NCI-H2107 (cell line): ENCODE measurements at places on chromosomes 5 and 9.

- DNase-seq = no peak
Observed at GRCh38 chr5:14041528-14042192, 97.2 kb upstream of the DNAH5 start.

- DNase-seq = no peak
Observed at GRCh38 chr5:90909101-90909503, 350.5 kb downstream of the ADGRV1 start.

DNA sequence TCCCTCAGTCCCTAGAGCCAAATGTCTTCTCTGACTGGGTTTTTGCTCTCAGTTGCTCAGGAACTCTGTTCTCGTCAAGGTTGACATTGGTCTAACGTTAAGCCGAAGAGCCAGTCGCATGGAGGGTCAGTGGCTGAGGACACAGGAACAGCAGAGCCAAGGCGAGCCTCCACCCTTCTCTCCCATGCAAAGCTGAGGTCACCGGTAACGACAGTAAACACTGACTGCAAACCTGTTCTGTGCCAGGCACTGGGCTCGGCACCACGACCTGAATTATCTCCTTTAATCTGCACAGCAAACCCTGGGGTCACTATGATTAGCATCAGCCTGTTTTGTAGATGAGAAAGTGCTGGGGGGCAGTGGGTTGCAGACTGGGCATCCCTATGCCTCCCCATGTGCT lies 171.0 kb downstream of the COL23A1 start:
- DNase-seq = no peak

GRCh38 chr5:4230786-4231641 lies 635.4 kb downstream of the IRX1 start:
- DNase-seq = no peak

DNA sequence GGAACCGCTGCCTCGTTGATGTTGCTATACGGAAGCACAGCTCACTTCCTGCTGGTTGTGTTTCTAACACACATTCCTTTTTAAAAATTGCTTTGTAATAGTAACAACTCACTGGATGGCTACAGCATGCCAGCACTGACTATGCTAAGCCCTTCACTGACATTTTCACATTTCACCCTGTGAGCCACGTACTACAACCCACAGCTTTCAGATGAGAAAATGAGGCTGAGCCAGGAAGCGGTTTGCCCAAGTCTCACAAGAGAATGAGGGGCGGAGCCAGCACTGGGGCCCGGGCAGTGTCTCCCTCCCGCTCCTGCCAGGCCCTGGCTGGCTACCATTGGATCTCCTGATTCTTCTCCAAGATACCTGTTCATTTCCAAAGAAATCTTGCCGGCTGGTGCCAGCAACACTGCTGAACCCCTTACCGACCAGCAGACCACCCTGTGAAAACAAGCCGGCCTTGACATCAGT lies 38.3 kb downstream of the FAM78A start:
- peak; percentile 30 for DNase-seq

DNA sequence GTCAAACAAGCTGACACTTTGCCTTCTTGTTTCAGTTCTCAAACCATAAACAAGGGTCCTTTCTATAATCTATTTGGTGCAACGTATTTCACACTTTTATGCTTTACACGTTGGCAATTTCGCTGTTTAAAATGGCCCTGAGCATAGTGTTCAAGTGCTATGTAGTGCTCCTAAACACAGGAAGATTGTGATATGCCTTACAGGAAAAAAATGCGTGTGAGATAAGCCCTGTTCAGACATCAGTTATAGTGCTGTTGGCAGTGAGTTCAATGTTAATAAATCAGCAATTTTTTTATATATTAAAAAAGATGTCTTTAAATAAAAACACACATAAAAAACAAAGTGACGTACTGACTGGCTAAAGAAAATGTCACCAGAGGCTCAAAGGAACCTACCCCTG lies 23.9 kb downstream of the CLINT1 start:
- no peak for DNase-seq

DNA sequence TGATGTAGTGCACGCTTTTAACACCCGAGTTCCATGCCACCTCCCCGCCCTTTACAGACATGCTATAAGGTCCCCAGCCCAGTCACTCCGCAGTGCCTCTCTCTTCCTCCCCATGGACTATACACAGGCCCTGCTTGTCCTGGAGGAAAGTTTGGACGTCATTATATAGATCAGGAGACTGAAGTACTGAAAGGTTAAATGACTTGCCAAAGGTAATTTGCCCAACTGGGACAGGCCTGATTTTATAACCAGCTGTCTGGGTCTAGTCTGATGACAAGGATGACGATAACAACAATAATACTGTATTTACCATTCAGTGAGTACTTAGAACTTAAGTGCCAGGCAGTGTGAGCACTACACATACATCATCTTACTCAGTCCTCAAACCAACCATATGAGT lies 33.1 kb downstream of the LVRN start:
- no peak for DNase-seq

GRCh38 chr5:172672681-172673080 lies 31.6 kb downstream of the NEURL1B start:
- no peak for DNase-seq

DNA sequence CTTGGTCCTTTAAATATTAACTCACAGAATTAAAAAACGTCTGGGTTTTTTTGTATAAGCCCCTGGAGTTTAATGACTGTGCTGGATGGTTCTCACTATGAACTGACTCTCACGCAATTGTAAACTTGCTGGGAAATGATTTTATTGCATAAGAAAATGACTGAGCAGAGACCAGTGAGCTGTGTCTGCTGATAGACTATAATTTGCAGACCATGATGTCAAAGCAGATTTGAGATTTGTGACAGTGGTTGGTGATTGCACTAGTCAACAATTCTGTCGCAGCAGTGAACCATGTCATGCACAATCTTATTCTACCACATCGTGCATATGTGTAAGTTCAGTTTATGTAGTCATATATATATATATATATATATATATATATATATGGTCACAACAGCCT lies 85.7 kb upstream of the C9orf72 start:
- no peak for DNase-seq

- no peak for DNase-seq
Observed at GRCh38 chr9:68547417-68547816, 6.7 kb upstream of the TMEM252 start.

DNA sequence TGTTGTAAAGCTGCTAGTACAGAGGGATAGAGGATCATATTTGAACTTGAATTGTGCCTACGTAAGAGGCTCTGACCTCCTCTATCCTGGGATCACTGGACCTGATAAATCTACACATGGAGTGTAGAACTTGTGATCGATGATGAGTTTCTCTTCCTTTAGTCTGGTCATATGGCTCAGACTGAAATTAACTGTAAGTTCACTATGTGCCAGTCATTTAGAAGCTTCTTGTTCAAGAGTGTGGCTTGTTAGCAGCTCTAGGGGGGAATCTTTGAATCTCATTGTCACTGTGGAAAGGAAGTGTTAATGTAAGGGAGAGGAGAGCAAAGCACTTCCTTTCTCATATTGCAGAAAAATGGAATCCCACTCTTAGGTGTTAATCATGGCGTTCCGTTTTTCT lies 12.1 kb downstream of the ZBTB34 start:
- DNase-seq = no peak

- no peak for DNase-seq
Observed at GRCh38 chr5:25224316-25224982, 579.7 kb upstream of the CDH10 start.

GRCh38 chr5:91420879-91421278 lies 37.8 kb upstream of the ARRDC3 start:
- DNase-seq = no peak

- no peak for DNase-seq
Observed at GRCh38 chr9:116316246-116316645, 162.7 kb downstream of the PAPPA start.

- DNase-seq = no peak
Observed at GRCh38 chr9:81289622-81290021, 399.7 kb downstream of the TLE1 start.

- no peak for DNase-seq
Observed at GRCh38 chr9:13648676-13649075, 369.2 kb upstream of the MPDZ start.

- no peak for DNase-seq
Observed at GRCh38 chr9:90840696-90841095, 39.1 kb downstream of the SYK start.

- no peak for DNase-seq
Observed at GRCh38 chr5:4905674-4906520, 234.2 kb upstream of the ADAMTS16 start.

- DNase-seq = peak; percentile 48
Observed at GRCh38 chr9:34430843-34431437, 27.4 kb downstream of the FAM219A start.

GRCh38 chr5:164742025-164742424 lies 1236.6 kb downstream of the MAT2B start:
- no peak for DNase-seq

GRCh38 chr9:68970151-68970550 lies 43.8 kb downstream of the PRKACG start:
- no peak for DNase-seq

DNA sequence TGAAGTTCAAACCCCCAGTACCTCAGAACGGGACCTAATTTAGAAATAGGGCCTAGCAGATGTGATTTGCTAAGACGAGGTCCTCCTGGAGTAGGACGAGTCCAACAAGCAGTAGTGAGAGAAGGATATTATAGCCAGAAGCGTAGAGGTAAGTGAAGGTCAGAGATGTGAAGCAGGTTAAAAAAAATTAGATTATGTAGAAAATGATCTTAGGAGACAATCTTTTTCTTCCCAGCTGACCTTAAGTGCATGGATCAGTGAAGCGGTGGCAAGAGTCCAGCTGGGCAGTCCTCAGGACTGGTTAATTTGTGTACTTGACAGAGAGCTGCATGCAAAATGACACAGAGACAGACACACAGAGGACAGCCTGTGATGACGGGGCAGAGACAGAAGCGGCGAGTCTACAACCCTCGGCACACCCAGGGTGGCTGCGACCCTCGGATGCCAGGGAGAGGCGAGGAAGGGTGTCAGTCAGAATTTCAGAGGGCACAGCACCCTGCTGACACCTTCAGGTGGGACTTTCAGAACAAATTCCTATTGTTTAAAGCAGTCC lies 131.4 kb upstream of the IRX4 start:
- DNase-seq = no peak

- no peak for DNase-seq
Observed at GRCh38 chr5:72292411-72292810, 27.6 kb downstream of the MRPS27 start.

DNA sequence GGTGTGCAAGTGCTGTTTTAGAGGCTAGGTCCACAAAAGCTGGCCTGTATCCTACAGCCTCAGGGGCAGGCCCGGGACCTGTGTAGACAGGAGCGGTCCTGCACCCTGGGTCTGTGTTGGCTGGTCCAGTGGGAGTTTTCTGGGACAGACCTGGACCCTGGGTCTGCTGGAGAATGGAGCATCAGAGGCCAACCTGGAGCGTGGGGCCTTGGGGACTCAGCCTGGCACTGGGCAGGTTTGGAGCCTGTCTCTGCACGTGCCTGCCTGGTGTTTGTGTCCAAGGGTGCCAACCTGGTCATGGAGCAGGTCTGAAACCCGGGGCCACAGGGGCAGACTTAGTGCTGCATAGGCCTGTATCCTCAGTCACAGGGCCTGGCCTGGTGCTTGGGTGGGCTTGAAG lies 45.8 kb downstream of the SRFBP1 start:
- no peak for DNase-seq

DNA sequence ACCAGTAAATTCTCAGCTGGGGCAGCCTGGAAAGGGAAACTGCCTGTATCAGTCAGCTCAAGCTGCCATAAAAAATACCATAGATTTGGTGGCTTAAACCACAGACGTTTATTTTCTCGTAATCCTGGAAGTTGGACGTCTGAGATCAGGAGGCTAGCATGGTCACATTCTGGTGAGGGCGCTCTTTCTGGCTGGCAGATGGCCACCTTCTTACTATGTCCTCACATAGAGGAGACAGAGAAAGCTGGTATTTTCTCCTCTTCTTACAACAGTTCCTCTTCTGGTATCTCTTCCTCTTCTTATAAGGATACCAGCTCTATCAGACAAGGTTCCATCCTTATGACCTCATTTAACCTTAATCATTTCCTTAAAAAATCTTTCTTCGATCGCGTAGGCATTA lies 50.5 kb upstream of the RFX3 start:
- DNase-seq = no peak

DNA sequence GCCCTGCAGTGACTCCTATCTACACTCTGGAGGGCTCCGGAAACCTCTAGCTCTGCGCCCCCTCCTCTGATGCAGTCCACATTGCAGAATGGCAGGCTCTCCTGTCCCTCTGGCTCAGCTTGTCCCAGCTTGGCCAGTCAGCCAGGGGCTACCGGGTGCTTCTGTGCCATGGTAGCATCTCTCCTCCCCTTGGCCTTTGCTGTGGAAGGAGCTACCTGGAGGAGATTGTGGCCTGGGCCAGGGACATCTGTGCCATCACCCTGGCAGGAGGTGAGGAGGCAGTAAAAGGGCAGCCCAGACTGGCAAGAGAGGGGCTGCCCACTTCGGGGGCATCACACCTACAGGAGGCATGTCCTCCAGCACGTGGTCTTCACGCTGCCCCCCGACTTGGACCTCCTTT lies 38.1 kb upstream of the FCN1 start:
- no peak for DNase-seq

- no peak for DNase-seq
Observed at GRCh38 chr5:122478741-122479442, 166.9 kb downstream of the SNCAIP start.

DNA sequence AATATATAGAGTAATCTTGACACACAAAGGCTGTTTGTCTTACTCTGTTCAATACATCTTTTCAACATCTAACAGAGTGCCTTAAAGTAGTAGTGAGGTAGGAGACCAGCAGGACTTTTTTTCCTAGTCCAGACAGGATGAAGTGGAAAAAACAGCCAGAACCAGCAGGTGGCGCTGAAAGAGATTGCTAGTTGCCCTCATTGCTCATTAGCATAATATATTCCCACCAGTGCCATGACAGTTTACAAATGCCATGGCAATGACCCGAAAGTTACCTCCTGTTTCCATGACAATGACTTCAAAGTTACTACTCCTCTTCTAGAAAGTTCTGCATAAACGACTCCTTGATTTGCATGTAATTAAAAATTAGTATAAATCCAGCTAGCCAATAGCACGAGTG lies 387.4 kb downstream of the ACTL7B start:
- no peak for DNase-seq

GRCh38 chr5:156913719-156914370 lies 49.2 kb downstream of the TIMD4 start:
- peak; percentile 75 for DNase-seq

GRCh38 chr5:155773680-155774079 lies 553.3 kb upstream of the SGCD start:
- no peak for DNase-seq
